Aorta (tissue), 5 donors: ENCODE measurements at places on chromosomes 6 and 20. TPM values are rescaled to one million over a fixed set of nuclear protein-coding genes. Genes with fewer than 3 reads are reported as not detected.

Gene ZNF391
- 4.5 TPM for total RNA-seq

Gene TBP
- 15.3 TPM for total RNA-seq

Gene ARFGEF3
- 1.6 TPM for total RNA-seq

Gene SOBP
- 20.2 TPM for total RNA-seq

Gene SAPCD1
- total RNA-seq: 2.9 TPM
